ENCODE measurements at places on chromosomes 11 and 22. TPM values are rescaled to one million over a fixed set of nuclear protein-coding genes. Genes with fewer than 3 reads are reported as not detected.

SLC1A2 gene
- total RNA-seq = 2.3 TPM

GRCh38 chr11:14980854-14981253 lies 8.7 kb upstream of the CALCA start:
- DNase-seq = peak; percentile 66

- DNase-seq = no peak
Measured at GRCh38 chr22:19352217-19352616, 60.7 kb upstream of the CLTCL1 start.

DNA sequence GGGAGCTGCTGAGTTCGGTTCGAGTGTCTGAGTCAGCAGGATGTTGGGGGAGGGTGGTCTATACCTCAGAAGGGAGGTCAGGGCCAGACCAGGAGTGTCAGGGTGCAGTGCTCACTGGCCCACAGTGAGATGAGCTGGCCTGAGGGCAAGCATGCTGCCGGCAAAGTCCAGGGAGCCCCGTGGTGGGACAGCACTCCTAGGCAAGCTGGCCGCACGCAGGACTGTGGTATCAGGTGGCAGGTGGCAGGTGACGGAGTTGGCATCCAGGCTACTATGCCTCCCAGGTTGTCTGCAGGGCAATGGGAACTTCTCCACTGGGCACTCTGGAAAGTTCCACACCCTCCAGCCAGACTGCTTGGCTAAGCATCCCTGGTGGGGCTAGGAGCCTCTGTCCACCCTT lies 4.8 kb downstream of the FGF3 start:
- DNase-seq = no peak

GGT1 gene
- total RNA-seq = 2.4 TPM

GRCh38 chr22:48227341-48228018 lies 1465.0 kb downstream of the TBC1D22A start:
- no peak for DNase-seq

DNA sequence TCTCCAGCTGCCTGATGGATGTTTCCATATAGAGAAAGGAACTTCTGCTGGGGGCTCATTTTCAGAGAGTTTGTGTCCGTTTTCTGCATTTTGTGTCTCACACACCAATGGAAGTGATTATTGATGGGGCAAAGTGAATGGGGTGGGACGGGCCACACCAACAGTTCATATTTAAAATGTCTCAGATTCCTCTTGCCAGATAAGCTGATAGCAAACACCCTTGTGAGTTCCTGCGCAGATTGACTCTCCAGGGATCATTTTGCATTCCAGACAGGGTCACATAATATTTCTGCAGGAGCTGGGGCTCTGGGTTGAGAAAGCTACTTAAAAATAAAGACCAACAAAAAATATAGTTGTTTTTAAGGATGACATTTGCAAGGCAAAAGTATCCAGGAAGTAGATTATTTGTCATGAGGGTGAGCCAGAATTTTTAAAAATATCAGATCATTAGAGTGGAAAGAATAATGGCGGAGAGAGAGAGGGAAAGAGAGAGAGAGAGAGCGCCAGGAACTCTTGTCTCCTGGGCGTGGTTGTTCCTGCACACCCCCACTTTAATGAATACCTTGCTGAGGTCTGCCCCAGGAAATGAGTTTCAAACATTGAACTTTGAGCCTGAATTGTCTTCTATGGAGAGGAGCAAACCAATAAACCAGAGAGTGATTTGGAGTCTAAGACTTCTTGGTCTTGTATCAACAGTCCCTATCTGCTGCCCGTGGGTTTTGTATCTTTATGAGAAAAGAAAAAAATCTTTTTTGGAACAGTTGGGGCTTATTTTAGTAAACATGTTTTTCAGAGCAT lies 33.3 kb downstream of the MICAL2 start:
- DNase-seq = no peak

ME3 gene
- total RNA-seq = 8.1 TPM

DNA sequence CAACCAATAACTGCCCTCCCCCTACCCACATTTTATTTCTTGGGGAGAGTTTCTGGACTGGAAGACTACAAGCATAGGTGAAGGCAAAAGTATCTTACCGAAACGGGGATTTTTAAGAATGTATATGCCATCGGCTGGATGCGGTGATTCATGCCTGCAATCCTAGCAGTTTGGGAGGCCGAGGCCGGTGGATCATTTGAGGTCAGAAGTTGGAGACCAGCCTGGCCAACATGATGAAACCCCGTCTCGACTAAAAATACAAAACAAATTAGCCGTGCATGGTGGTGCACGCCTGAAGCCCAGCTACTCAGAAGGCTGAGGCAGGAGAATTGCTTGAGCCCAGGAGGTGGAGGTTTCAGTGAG lies 20.8 kb upstream of the SLN start:
- DNase-seq = no peak

DNA sequence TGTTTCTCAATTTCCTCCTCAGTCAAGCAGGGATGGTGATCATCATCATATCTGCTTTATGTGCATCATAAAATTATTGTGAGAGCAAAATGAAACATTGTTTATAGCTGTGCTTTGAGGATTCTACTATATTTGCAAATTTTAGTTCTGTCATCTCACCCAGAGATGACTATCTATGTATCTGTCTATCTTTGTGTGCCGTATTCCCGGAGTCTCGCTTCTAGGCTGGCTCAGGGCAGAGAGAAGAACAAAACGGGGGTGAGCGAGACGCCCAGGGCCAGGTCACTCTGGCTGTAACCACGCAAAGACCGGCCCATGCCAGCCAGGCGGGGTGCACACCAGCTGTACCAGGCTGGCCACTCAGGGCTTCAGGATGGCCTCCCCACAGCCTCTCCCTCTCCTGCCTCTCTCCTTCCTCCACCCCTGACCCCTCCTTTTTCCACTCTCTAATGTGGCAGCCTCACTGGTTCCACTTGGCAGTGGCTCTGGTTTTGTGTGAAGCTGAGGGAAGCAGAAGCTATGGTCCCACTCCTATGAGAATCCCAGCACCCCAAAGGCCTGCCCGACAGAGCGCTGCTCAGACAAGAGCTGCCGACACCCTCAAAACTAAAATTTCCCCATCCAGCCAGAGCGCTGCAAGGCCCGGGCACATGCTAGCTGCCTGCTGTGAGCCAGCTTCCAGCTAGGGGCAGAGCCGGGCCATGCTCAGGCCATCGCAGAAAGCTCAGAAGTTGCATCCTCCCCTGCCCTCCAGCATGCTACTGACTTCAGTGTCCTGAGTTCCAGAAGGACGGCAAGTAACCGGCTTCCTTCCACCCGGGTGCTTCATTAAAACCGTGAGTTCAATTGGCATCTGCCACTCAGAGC lies 139.5 kb upstream of the TBCEL start:
- DNase-seq = no peak

DNA sequence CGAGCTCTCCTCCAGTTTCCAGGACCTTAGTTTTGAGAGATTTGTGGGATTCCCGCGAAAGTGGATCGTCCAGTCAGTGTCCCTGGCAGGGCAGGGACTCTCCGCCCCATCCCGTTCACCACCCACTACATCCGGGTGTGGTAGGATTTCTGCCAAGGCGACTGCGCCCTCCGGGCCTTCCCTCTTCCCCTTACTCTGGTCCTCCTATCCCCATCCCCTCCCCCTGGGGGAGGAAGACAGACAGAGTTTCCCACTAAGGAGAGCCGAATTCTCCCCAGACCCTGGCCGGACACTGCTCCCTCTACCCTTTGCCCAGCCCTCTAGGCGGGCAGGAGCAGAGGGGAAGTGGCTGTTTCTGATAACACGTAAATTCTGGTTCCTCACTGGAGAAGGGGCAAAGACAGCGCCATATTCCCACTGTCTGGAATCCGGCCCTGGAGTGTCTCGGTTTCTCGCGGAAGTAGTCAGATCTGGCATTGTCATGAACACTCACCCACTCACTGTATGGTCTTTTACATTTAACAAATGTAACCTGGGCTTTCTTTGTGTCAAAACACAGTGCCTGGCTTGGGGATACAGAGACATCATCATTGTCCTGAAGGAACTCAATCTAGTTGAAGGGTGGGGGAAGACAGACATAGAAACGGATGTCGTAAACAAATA lies 1.1 kb upstream of the NECTIN1 start:
- DNase-seq = peak; percentile 34

GRCh38 chr11:86184728-86185380 lies 59.7 kb upstream of the EED start:
- DNase-seq = no peak

KDM4E gene
- total RNA-seq = not detected

MMP11 gene
- total RNA-seq = 2.2 TPM

KCTD14 gene
- 1.8 TPM for total RNA-seq

UPK2 gene
- 0.32 TPM for total RNA-seq

YPEL4 gene
- total RNA-seq = 0.33 TPM

HSPB2 gene
- 6.7 TPM for total RNA-seq

DNA sequence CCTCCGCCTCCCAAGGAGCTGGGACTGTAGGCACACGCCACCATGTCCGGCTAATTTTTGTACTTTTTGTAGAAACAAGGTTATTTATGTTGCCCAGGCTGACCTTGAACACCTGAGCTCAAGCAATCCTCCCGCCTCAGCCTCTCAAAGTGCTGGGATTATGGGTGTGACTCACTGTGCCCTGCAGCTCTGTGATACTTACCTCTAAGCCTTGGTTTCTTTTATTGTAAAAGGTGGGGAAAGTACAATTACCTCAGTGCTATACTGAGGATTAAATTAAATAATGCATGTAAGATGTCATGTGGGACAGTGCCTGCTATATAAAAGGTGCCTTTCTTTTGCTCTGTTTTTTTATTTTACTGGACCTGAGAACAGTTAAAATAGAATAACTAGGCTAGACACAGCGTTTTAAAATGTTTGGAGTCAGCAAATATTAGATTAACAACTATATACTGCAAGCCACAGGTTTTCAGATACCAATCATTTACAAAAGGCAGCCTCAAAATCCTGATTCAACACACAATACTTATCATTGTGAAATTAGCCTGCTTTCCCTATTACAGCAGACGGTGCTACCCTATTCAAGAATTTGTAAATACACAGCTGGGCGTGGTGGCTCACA lies 30.0 kb downstream of the PRR14L start:
- no peak for DNase-seq

OR51B4 gene
- total RNA-seq = not detected

Data from HFFc6 (cell line).